ENCODE measurements at places on chromosomes 16 and 17.
A peak's percentile ranks its signal among the peaks of the same experiment; 100 is the strongest.

- DNase-seq = peak; percentile 40
Measured at GRCh38 chr17:28282596-28282995, 36.4 kb upstream of the TMEM97 start.

DNA sequence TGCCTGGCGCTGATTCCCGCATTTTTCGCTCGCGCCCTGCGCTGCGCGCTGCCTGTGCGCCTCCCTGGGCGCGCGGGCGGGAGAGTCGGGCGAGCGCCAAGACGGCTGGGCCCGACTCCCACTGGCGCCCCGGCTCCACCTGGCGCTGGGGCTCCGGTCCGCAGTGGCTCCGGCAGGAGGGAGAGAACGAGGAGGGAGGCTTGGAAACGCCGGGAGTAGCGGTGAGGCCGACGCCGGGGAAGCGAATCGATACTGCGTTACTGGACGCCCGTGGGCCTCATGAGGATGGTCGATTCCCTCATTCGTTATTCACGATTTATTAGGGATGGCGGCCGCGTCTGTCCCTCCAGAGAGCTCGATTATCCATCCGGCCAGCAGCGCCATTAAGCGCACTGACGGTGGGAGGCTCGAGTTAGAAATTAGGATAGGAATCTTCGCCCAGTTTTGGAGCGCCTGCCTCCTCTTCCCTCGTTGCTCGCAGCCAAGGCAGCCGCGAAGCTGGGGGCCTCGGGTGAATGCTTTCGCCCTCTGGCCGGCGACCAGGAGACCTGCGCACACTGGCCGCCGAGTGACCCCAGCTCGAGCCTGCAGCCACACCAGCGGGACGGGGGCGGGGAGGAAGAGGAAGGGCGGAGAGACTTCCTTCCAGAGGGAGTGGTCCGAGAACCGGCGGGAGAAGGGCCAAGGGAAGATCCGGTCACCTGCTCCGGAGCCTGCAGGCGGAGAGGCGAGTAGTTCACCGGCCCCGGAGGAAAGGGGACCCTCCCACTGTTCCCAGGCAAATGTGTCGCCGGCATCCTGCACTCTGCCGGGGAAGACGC, 1.3 kb upstream of the PCGF2 start:
- no peak for DNase-seq

DNA sequence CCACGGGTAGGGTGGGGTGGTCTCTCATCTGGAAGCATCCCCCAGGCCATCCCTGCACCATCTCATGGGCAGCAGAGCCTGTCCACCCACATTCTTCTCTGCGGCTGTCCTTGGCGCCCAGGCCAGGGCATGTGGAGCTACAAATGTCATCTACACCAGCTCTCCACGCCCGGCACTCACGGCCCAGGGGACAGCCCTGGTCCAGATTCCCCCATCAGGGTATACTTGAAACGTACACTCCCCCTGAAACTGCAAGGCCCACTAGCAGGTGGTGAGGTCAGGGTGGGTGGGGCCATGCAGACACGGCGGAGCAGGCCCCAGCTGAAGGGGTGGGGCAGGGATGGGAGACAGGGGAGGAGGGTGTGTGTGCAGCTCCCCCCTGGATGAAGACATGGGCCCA, 3.2 kb upstream of the SOX8 start:
- no peak for DNase-seq

- DNase-seq = no peak
Measured at GRCh38 chr16:22270525-22270924, 26.7 kb upstream of the POLR3E start.

GRCh38 chr17:54849660-54850059, 51.0 kb upstream of the TOM1L1 start:
- no peak for DNase-seq

GRCh38 chr17:62653826-62654761, 26.6 kb downstream of the MRC2 start:
- DNase-seq = no peak

- DNase-seq = no peak
Measured at GRCh38 chr17:75345514-75346167, 56.4 kb upstream of the SLC25A19 start.

GRCh38 chr17:35903451-35903850, 23.3 kb upstream of the CCL5 start:
- no peak for DNase-seq

DNA sequence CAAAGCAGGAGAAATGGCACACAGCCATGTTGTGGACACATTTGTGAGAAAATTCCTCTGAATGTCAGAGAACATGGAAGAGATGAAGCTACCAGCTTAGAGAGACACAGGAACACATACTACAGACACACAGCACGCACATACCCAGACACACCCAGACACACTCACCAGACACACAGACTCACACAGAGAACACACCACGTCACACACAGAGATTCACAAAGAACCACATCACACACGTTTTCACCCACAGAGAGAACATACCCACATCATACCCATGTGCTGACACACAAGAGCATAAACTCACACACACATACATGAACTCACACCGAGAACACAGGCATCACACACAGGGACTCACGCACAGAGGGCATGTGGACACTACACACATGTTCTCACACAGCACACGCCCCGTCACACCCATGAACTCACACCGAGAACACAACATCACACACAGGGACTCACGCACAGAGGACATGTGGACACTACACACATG, 124.9 kb downstream of the METRNL start:
- DNase-seq = no peak

GRCh38 chr16:28623172-28623711, 13.4 kb upstream of the SULT1A1 start:
- no peak for DNase-seq

- no peak for DNase-seq
Measured at GRCh38 chr16:50154420-50154950, 1.4 kb downstream of the TENT4B start.

- DNase-seq = no peak
Measured at GRCh38 chr16:86929057-86929871, 350.9 kb downstream of the FOXL1 start.

All from HS-27A (cell line).